ENCODE measurements at places on chromosomes 5 and 9.

DNA sequence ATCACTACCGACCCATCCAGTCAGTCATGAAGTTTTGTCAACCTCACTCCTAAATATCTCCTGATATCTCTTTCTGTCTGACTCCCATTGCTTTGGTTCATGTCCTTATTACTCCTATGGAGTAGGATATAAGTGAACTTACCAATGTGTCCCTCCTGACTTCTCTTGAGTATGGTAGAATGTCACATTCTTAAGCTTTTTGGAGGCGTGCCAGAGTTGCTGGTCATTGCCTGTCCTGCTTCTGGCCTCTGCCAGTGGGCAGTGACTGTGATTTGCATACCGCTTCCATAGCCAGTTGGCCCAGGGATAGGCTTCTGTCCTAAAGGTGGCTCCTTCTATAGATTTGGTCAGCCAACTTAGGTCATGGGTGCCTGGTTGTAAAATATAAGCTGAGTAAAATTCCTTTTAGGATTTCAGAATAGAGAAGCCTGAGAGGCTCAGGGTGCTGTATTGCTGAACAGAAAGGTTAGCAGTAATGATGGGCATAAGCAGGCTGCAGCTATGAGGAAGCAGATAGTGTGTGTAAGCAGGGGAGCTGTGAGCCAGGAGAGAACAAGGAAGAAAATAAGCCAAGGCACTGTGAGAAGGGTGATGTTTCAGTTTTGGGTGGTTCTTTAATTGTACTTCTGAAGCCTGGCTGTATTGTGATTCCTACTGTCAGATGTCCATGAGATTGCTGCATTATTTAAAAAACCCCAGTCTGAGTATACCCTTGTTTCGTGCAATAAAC, 16.1 kb upstream of the MARCHF3 start:
- no peak for DNase-seq

- no peak for DNase-seq
These were observed 619.4 kb downstream of the SLCO4C1 start for GRCh38 chr5:101676646-101677045.

GRCh38 chr5:112573441-112573840, 154.4 kb upstream of the EPB41L4A start:
- DNase-seq, result no peak

GRCh38 chr9:87622923-87623322, 103.0 kb upstream of the CTSL start:
- no peak for DNase-seq

GRCh38 chr5:141734501-141735229, 52.6 kb upstream of the ARAP3 start:
- no peak for DNase-seq

- no peak for DNase-seq
These were observed 888 bp downstream of the RABGAP1 start for GRCh38 chr9:122941582-122942234.

GRCh38 chr9:120970244-120970643, 43.6 kb upstream of the TRAF1 start:
- DNase-seq, result no peak

DNA sequence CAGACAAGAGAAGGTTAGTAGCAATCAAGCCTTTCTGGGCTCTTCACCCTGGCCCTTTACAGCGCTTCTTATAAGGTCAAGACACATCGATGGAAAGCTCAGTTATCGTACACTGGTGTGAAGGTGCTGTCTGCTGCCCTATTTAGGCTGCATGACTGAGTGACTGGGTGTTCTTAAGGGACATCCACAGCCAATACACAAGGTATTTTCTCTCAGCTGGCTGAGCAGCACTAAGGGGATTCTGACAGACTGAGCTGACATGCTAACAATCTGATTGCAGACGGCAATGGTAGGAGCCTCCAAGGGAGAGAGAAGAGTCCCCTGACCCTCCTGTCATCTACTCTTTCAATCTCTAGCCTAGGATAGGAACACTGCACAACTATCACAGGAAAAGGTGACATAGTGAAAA, 577.9 kb downstream of the ISL1 start:
- no peak for DNase-seq

DNA sequence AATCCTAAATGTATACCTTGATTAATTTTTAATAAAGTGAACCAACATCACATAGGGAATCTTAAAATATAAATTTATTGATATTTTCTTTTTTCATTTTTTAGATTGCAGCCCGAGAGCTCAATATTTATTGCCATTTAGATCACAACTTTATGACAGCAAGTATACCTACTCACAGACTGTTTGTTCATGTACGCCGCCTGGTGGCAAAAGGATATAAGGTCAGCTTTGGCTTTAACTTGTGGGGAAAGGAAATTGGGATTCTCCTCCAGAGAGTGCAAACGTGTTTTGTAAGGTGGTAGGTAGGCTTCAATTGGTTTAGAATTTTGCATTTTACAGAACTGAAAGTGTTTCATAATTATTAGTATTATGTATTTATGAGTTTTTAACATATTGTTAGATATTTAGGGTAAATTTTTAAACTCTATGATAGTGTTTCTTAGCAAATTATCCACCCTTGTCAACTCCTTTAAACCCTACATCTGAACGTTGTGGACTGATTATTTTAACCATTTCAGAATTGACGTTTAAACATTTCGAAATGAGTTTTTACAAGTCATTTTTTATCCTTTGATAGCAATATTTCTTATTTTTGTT, 17.5 kb upstream of the DHFR start:
- no peak for DNase-seq

DNA sequence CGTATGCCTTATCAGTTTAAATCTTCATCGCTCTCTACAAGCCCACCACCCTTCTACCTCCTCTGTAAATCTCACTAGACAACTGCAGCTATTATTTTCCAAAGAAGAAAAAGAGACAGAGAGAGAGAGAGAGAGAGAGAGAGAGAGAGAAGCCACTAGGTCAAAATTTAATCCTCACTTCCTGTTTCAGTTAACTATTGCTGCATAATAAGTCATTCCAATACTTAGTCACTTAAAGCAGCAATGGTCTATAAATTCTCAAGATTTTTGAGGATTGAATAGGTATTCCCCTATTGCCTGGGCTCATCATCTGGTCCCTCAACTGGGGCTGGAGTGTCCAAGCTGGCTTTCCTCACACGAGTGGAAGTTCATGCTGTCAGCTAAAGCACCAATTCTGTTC, 68.8 kb downstream of the ITGA1 start:
- DNase-seq, result no peak

GRCh38 chr5:64269164-64269563, 103.5 kb downstream of the RNF180 start:
- no peak for DNase-seq

DNA sequence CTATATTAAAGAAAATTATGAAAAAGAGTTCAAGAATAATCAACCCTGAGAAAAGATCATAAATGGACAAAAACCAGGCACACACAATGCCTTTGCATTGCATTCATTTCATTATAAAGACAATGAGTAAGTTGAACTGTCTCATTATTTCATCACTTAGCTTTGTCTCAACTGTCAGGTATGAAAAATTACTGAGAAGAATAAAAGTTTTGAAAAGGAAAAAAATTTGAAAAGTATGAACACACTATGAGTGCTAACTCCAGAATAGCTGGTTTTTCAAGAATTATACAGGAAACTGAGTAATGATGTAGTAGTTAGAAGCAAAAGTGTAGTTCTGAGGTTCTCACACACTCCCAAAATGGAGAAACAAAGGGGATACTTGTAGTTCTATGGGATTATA, 16.3 kb upstream of the ANXA1 start:
- no peak for DNase-seq

- no peak for DNase-seq
These were observed 54.8 kb downstream of the SLC22A5 start for GRCh38 chr5:132424167-132424880.

DNA sequence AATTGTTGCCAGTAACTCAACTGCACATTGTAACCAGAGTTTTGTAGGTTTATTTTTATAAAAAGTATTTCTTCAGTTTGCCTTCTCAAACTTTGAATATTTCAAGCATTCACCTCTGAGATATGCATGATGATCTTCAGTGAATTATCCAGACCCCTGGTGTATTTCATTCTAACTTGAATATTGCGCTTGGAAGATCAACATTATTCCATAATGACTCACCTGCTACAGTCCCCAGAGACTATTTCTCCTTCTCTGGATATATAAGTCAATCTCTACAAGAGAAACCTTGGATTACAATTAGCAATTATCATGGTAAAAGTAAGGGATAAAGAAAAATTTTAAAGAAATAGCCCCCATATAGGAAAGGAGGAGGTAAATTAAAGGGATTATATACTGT, 1041.0 kb downstream of the TLE1 start:
- DNase-seq, result no peak

- no peak for DNase-seq
These were observed 524.2 kb downstream of the ACTL7B start for GRCh38 chr9:108331596-108331995.

- DNase-seq, result no peak
These were observed at the start of gene ZNF454 for GRCh38 chr5:178940569-178941360. TSS of gene ZNF454 (plus strand) at chr5:178941198. CDS start at chr5:178942792, 1,594 bp downstream.

- no peak for DNase-seq
These were observed 58.3 kb downstream of the NIPBL start for GRCh38 chr5:36934740-36935356.

- DNase-seq, result no peak
These were observed 3.3 kb downstream of the SNAPC3 start for GRCh38 chr9:15426019-15426418.

- DNase-seq, result no peak
These were observed 83.7 kb upstream of the SLIT3 start for GRCh38 chr5:169384661-169385060.

- DNase-seq, result no peak
These were observed 258.3 kb downstream of the CWC27 start for GRCh38 chr5:65026816-65027548.

DNA sequence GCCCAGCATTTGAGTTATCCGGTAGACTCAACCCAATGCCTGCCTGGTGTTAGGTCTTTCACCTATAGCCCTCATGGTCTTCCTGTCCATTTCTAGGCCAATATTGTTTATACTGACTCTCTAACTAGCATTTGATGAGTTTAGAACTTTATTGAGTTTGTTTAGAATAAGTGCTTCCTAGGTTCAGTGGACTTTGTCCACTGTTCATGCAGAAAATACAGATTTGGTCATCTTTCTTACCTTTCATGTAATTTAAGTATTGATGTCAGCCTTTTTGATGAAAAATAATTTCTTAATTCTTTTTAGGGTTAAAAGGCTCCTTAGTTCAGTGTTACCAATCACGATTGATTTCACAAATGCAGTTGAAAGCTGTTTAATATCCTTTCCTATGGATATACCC, 22.0 kb downstream of the CYSTM1 start:
- no peak for DNase-seq

GRCh38 chr5:17160756-17161040, 56.7 kb upstream of the BASP1 start:
- no peak for DNase-seq

- no peak for DNase-seq
These were observed 91.4 kb upstream of the RANBP6 start for GRCh38 chr9:6106711-6107339.

GRCh38 chr9:133742849-133743444, 4.8 kb upstream of the SARDH start:
- DNase-seq, result peak; percentile 15

- DNase-seq, result peak; percentile 68
These were observed 11.1 kb downstream of the REXO4 start for GRCh38 chr9:133406480-133407307.

DNA sequence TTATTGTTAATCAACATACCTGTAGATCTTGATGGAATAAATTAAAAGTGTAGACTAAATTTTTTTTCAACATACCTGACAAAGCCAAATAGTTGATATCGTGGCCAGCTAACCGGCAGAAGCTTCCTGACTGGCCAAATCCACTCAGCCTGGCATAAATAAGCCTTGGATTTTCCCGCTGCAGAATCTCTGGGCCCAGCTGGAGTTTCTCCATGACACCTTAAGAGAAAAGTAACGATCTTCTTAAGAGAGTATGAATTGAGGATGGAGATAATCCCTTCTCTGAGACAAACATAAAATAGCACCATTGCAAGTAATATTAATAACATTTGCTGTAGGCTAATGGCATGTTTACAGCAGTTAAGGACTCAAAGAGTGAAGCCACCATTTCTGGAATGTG, 2.2 kb downstream of the AMACR start:
- no peak for DNase-seq

GRCh38 chr9:9045572-9045971, 1246.0 kb upstream of the DMAC1 start:
- no peak for DNase-seq

- no peak for DNase-seq
These were observed 70.0 kb downstream of the C5orf15 start for GRCh38 chr5:133898440-133898839.

DNA sequence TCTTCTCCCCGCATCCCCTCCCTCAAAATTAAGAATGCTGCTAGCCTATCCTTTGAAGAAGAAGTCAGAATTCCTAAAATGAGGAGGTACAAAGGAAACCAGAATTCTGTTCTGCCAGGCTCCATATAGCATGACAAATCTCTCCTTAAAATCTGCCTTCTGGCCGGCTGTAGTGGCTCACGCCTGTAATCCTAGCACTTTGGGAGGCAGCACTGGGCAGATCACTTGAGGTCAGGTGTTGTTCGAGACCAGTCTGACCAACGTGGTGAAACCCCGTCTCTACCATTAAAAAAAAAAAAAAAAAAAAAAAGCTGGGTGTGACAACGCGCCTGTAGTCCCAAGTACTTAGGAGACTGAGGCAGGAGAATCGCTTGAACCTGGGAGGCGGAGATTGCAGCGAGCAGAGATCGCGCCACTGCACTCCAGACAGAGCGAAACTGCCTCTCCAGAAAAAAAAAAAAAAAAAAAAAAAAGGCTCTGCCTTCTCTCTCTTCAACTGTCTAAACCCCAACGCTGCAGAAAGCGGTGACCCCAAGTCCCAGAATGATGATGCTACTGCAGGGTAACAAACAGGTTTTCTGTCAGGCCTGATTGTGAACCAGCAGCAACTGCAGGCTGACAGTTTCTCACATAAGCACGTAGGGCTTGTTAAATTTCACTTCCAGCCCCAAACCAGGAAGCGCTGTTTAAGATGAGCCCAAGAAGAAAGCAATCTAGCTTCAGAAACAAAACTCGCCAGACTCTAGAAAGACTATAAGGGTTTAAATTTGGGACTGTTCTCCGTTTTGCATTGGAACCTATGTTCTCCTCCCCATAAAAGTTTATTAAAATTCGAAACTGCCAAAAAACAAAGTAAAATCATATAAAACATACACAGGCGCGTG, 963 bp upstream of the CAST start:
- no peak for DNase-seq

GRCh38 chr9:87464110-87464991, 33.3 kb upstream of the DAPK1 start:
- no peak for DNase-seq

GRCh38 chr5:179485845-179486575, 64.3 kb upstream of the RUFY1 start:
- DNase-seq, result no peak

- DNase-seq, result no peak
These were observed 150.7 kb downstream of the DMRT2 start for GRCh38 chr9:1200847-1201251.
